ENCODE measurements at places on chromosomes 3 and 15.

DNA sequence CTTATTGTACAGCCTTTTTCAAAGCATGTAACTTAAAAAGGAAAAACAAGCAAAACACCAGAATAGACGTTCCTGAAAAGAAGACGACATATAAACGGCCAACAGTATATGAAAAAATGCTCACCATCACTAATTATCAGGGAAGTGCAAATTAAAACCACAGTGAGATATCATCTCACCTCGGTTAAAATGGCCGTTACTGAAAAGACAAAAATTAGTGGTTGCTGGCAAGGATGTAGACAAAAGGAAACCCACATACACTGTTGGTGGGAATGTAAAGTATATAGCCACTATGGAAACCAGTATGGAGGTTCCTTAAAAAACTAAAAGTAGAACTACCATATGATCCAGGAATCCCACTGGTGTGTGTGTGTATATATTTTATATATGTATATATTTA is 64.5 kb upstream of the MLF1 start:
- no peak for DNase-seq

- peak; percentile 42 for DNase-seq
Observed at GRCh38 chr3:129626744-129627349, 20.4 kb upstream of the PLXND1 start.

- DNase-seq: no peak
Observed at GRCh38 chr3:10353661-10354360, 32.9 kb upstream of the SEC13 start.

DNA sequence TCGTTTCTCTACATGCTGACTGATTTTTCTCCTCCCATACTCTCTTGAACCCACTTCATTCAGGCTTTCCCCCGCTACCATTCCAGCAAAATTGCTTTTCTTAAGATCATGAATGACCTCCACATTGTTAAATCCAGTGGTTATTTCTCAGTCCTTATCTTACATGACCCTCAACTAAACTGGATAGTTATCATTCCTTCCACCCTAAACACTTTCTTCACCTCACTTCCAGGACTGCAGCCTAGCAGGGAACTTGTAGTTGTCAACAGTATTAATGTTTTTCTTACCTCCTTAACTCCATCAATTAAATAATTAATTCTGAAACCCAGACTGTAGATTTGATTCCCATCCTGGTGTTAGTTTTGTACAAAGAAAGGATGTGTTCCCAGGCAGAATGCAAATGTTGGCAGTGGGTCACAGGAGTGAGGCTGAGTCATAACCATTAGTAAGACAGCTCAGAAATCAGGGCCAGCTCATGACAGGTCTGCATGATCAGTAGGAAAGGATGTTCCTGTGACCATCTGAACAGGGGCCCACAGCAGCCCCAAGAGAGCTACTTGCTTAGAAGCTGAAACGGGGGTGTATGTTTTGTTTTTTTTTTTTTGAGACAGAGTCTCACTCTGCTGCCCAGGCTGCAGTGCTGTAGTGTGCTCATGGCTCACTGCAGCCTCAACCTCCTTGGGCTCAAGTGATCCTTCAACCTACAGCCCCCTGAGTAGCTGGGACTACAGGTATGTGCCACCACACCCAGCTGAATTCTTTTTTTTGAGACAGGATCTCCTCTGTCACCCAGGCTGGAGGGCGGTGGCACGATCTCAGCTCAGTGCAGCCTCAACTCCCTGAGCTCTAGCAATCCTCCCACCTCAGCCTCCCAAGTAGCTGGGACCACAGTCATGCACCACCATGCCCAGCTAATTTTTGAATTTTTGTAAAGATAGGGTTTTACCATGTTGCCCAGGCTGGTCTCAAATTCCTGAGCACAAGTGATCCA is 9.1 kb downstream of the BCL2L10 start:
- DNase-seq: no peak

DNA sequence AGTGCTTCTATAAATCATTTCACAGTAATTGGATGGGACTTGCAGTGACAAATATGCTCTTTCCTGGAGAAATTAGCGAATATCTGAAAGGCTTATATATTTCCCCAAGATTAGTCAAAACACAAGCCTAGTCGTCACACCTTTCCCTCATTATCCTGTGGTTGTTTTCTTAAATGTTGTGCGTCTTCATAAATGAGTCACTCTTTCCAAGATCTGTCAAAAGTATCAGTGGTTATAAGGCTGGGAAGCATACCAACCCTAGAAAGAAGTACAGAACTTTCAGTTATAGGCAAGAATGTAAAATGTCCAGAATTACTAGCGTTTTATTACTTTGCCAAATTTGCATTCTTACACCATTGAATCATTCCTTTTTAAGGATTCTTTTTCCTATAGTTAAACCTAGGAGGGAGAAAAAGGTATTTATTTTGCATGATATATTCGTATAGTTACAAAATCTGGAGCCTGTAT is 33.6 kb downstream of the TMEM212 start:
- DNase-seq: no peak

DNA sequence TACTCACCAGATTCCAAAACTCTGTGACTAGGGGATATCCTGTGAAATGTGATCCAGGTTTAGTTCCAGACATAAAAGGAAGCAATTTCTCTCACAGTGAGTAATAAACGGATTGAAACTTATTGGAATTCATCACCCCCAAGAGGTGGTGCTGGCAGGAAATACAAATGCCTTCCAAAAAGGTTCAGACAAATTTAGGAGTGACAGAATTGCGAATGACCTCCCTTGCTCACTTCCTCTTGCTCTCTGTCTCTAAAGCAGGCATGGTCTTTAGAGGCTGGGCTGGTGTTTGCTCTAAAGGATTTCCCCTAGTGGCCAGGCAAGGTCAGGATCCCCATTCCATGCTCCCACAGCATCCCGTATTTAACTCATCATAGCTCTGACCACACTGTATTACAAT is 449.4 kb upstream of the PPP2R3A start:
- no peak for DNase-seq

GRCh38 chr3:104933972-104934371 is 432.7 kb upstream of the ALCAM start:
- DNase-seq: no peak

GRCh38 chr3:26515351-26515750 is 107.2 kb upstream of the LRRC3B start:
- no peak for DNase-seq

DNA sequence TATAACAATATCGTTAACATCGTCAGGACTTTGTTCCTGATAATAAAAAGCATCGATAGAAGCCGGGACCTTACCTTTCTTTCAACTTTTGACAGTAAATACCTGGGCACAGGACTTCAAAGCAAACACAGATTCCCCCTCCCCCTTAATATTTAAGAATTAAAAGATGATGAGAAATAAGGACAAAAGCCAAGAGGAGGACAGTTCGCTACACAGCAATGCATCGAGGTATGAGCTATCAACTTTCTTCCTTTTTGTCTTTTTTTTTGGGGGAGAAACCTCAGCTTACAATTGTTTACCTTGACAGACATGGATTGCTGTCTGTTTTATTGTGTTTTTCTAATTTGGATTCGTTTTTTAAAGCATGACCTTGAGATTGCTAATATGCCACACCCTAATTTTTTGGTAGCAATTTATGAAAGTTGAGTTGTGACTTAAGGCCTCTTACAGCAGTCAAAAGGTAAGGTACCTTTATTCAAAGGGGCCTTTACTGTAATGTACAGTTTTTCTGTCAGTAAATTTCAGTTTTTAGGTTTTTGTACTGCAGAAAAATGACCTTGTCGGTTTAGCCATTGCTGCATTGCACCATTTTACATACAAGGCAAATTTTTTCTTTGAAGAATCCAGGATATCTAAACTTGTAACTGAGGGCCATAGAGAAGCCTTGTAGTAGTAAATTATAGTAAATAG is 1.1 kb downstream of the CHD2 start:
- DNase-seq: no peak

DNA sequence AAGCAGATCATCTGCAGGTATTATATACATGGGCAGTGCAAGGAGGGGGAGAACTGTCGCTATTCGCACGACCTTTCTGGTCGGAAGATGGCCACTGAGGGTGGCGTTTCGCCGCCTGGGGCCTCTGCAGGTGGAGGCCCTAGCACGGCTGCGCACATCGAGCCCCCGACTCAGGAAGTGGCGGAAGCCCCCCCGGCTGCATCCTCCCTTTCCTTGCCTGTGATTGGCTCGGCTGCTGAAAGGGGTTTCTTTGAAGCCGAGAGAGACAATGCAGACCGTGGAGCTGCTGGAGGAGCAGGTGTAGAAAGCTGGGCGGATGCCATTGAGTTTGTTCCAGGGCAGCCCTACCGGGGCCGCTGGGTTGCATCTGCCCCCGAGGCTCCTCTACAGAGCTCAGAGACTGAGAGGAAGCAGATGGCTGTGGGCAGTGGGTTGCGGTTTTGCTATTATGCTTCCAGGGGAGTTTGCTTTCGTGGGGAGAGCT is 639 bp downstream of the MKRN3 start:
- DNase-seq: no peak

- peak; percentile 4 for DNase-seq
Observed at GRCh38 chr3:109050591-109051167, 67.3 kb downstream of the MORC1 start.

DNA sequence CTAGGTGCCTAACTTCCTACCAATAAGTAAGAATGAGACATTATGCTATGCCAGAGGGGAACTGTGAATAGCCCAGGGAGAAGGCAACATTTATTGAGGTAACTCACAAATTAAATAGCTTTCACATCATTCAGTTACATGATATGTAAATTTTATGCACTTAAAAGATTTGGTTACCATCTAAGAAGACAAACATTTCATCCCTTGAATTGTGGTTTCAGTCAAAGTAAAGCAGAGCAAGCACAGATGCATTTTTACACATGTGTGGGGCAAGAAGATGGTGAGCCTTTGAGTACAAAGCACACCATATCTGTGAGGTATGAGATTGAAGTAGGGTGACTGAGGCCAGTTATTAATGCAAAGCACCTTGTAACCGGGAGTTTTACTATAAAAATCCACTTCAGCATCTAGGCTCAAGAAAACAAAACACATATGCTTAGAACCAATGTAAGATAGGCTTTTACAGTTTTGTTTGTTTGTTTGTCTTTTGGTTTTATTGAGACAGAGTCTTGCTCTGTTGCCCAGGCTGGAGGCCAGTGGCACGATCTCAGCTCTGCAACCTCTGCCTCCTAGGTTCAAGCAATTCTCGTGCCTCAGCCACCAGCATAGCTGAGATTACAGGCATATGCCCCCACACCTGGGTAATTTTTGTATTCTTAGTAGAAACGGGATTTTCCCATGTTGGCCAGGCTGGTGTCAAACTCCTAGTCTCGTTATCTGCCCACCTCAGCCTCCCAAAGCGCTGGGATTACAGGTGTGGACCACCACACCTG is 3.5 kb downstream of the PLSCR2 start:
- DNase-seq: no peak

DNA sequence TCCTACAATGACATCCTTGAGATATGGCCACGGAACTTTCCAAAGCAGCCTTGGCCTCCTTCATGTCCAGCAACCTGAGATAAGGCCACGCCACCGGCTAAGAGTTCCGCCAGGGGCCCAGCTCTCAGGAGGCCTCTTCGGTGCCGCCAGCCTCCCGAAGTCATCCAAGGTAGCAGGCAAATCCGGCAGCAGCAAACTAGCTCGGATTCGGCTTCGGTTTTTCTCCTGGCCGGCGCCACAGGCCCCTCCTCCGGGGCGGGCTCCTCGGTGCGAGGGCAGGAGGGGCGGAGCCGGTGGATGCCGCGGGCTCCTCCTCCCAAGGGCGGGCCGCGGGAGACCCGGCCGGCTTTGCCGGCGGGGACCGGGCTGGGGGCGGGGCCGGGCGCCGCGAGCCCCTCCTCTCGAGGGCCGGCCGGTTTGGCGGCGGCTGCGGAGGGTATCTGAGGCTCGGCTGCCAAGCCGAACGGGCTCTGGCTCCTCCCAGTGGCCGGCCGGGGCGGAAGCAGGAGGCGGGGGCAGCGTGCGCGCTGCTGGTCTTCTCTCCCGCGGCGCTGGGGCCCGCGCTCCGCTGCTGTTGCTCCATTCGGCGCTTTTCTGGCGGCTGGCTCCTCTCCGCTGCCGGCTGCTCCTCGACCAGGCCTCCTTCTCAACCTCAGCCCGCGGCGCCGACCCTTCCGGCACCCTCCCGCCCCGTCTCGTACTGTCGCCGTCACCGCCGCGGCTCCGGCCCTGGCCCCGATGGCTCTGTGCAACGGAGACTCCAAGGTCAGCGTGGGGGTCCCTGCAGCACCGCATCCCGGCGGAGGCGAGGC is at the start of gene GMPS:
GMPS (plus strand) TSS at position 518 of the 812 bp plus-strand sequence; CDS start at position 739, 221 bp downstream.
- peak; percentile 95 for DNase-seq

- no peak for DNase-seq
Observed at GRCh38 chr3:111601810-111602209, 6.7 kb upstream of the ZBED2 start.

DNA sequence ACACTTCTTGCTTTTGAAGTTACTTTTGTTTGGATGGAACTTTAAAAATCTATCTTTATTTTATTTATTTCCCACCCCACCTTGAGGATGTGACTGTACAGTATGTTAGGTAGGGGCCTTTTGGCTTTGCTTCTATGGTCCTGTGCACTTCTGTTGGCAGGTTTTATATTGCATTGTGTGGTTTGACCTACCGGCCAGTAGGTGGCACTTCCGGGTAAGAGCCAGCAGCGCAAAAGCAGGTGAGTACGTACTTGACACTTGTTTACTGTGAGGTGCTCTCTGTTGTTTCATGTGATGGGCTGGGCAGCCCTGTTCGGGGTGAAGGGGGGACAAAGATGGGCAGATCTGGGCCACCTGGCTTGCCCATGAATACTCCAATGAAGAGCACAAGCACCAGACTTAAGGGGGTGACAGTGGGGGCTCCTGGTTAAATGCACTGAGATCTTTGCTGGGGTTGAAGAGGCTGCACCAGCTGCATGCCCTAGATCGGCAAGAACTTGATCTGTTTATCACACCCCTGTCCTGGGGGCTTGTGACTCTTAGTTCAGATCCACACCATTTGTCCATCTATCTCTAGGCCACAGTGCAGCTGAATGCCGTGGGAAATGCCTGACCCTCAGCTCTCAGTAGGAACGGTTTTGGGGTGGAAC is 131.6 kb downstream of the NLGN1 start:
- DNase-seq: no peak

DNA sequence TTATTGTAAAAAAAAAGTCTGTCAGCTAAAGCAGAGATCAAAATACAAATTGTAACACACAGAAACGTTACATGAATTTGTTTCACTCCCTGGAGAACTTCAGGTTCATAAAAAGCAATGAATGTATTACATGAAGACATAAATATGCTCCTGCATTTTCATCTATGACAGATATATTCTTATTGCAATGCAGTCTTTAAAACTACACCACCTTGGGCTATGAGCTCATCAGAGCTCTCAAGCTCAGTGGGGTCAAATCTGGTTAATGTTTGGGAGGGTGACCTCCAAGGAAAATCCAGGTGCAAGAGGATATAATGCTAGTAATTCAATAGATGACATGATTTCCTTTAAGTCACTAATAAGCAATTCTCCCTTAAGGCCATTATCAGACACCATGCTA is 606.8 kb downstream of the EPHA3 start:
- DNase-seq: no peak

GRCh38 chr3:144259267-144259666 is 287.6 kb downstream of the DIPK2A start:
- DNase-seq: no peak

- no peak for DNase-seq
Observed at GRCh38 chr3:155908086-155908485, 37.6 kb downstream of the GMPS start.

DNA sequence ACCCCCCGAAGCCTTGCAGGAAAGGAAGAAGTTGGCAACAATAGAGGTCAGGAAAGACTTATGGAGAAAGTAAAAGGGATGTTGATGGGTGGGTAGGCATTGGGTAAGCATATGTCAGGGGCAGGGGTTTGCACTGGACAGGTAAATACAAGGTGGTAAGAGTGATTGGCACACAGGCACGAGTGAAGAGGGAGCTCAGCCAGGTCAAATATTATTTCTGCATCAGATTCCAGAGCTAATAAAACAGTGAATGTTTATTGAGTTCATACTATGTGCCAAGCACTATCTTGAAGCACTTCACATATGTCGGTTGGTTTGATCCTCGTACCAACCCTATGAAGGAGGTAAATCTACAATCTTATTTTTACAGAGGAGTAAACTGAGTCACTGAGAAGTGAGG is 6.6 kb downstream of the CLSTN2 start:
- DNase-seq: no peak

All from T-helper 1 cell (primary cell).